ENCODE measurements at places on chromosomes 1 and 21. TPM values are rescaled to one million over a fixed set of nuclear protein-coding genes. Genes with fewer than 3 reads are reported as not detected.

The RIIAD1 gene
- not detected for total RNA-seq

The SPRR1B gene
- total RNA-seq: not detected

GRCh38 chr1:179809506-179810366 lies 66.6 kb downstream of the FAM163A start:
- peak; percentile 89 for DNase-seq

DNA sequence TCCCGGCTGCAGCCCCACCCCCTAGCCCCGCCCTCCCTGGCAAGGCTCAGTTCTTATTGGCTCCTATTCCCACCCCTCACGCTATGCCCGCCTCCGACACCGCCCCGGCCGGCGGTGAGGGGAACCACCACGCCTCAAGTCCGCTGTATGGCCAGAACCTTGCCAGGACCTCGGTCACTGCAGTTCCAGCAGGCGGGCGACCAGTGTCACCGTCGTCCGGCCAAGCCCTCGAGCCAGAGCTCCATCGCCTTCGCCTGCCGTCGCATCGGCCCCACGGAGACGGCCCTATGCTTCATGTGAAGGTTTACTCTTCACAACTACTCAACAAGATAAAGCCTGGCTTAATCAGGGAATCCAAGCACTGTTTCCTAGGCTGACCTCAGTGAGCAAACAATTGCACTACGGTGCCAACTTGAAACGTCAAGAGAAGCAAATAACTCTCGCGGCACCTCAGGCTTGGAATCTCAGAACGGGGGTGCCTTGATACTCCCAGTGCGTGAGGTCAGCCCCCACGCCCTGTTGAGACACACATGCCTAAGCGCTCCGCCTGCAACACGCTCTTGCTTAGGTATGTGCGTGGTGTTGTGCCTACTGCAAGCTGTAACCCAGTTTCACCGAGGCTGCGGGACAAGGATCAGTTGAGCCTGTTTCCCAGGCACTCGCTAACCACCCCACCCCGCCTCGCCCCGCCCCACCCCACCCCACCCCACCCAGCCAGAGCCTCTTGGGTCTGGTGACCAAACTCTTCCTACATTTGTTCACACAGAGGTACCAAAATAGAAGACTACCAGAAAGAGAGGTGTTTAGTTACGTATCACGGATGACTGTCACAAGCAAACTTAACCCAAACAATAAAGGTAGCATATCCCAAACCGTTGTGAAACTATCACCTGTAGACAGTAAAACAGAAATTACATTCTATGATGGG lies 498 bp upstream of the DENND2C start:
- DNase-seq: peak; percentile 97

- DNase-seq: no peak
These were observed 1.1 kb upstream of the POU3F1 start for GRCh38 chr1:38047603-38048141.

DNA sequence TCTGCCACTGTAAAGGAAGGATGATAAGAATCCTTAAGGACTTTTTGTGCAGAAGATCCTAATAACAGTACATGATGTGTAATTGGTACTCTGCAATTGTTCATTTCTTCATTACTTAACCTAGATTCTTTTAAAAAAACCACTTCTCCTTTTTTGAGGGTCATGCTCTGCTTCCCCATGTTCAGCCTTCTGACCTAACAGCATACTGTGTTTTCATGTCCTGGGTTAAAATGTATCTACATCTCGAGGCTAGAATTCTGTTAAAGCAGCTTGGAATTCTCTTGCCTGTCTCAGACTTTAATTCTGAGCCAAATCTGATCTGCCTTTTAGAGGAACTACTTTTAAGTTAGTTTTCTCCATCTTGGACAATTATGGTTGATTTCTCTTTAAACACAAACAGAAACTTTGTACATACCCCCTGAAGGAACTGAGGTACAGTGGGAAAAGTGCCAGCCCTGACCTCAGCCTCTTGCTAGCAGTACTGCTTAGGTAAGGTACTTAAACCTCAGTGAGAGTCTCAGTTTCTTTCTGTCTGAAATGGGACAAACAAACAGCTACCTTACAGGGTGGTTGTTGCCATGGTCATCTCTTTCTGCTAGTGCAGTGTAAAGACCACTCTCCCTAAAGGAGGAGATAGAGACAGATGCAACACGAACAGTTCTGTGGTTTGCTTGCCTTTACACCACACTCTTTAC lies 103.2 kb upstream of the DYNLT5 start:
- no peak for DNase-seq

All from mesenteric fat pad (tissue), 1 donor.